ENCODE measurements at places on chromosomes 1 and 21.

GRCh38 chr1:40372658-40373322, 737 bp upstream of the SMAP2 start:
- DNase-seq = no peak

DNA sequence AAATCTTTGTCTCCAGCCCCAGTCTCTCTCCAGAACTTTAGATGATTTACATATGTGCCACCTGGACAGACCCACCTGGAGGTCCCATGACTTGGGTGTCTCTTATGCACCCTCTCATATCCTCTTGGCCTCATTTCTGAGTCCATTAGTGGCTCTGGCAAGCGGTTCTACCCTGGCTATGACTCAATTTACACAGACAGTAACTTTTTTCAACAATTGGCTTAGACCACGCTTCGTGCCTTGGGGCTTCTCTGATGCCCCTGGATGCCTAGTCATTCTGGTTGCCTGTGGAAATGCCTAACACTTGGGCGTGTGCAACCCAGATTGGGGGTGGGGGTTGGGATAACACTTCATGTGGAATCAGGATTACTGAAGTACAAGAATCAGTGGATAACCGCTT, 57.1 kb upstream of the GADD45A start:
- no peak for DNase-seq

- DNase-seq = no peak
Measured at GRCh38 chr1:164830628-164831027, 271.6 kb downstream of the PBX1 start.

GRCh38 chr1:191002768-191003167, 525.1 kb upstream of the BRINP3 start:
- DNase-seq = no peak

DNA sequence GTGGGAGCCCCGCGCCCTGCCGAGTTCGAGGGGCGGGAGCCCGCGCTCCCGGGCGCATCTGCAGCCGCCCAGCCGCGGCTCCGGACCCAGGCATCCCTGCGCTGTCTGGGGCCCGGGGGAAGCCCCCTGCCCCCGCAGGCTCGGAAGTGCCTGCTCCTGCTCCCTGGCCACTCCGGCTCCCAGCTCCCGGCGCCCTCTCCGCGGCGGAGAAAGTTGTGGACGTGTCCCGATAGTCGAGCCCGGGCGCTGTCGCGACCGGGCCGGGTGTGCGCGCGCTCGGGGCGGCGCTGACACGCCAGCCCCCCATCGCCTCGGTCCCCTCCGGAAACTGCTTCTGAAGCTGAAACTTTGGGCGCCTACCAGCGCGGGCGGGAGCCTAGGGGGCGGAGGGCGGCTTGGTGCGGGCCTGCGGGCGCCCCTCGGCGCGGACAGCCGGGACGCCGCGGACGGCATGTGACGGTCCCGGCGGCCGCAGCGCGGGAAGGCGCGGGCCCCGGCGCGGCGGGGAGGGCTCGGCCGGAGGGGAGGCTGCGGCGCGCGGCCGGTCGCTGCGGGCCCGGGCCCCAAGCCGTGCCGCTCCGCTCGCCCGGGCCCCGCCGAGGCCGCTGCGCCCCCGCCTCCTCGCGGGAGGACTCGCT, 515 bp downstream of the MAN1C1 start:
- DNase-seq = no peak

- no peak for DNase-seq
Measured at GRCh38 chr1:21652101-21652936, 16.8 kb downstream of the RAP1GAP start.

GRCh38 chr1:55669293-55669692, 454.1 kb upstream of the USP24 start:
- DNase-seq = no peak

GRCh38 chr1:236168716-236169429, 26.5 kb downstream of the GPR137B start:
- no peak for DNase-seq

- no peak for DNase-seq
Measured at GRCh38 chr1:74502858-74503257, 9.6 kb downstream of the LRRC53 start.

DNA sequence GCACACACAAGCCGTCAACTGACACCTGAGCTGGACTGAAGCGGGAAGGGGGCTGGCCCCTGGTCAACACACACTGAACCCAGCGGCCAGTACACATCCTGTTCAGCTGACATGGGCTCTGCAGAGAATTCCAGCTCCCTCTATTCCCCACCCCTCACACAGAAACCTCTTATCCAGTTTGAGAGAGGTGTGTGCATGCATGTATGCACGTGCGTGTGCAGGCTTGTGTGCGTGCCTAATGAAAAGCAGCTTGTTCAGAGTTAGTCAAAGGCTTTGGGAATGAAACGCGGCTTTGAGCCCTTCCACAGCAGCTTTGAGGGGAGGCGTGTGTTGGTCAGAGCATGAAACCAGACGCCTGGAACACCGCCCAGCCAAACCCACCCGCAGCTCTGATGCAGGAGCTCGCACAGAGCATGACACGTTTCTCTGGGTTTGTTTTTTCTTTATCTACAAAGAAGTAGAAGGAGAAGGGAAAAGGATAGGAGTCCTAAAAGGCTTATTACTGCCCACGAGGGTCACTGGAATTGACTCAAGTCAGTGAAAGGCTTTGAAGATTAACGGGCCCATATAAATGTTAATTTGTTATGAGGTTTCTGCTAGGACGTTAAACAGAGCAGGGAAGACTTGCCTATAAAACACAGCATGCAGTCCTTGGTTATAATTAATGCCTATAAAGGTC, 184.2 kb downstream of the ETS2 start:
- peak; percentile 87 for DNase-seq
